Psoas muscle (tissue), 8 donors: ENCODE measurements at places on chromosomes 13 and 19. TPM values are rescaled to one million over a fixed set of nuclear protein-coding genes. Genes with fewer than 3 reads are reported as not detected.

GRCh38 chr13:79989217-79989661 lies 351.7 kb downstream of the SPRY2 start:
- DNase-seq = no peak

DNA sequence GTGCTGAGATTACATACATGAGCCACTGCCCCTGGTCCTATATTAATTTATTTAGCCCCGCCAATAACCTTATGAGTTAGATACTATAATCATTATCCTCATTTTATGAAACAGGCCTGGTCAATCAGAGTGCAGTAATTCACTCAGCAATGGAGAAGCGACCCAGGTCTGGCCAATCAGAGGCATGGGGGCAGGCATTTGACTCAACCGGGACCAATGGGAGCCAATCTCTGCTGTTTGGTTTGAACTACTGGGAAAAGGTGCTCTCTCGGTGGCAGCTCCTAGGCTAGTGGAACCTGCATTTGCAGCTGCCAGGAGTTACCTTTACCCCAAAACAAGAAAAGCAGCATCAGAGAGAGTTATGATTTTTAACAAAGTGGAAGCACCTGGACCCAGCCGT lies 6.6 kb downstream of the SIRT2 start:
- DNase-seq = no peak

GRCh38 chr13:100689191-100689590 lies 14.6 kb upstream of the TMTC4 start:
- DNase-seq = no peak

DNA sequence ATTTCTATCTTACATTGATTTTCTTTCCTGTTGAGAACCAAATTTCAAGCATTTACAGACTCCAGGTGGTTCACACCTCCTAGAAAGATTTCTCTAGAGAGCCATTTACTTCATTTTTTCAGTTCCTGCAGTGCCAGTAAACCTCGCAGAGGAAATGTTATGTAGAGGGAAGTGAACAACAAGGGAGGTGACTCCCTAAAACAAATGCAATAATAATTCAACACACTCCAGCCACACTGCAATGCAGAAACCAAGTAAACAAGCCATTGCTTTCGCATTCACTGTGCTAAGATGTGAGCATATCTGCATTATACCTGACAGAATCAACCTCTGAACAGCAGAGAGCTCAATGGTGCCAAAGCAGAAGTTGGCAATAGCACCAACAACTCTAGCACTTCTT lies 215.1 kb downstream of the RBM26 start:
- no peak for DNase-seq

GRCh38 chr13:106738186-106738678 lies 170.3 kb upstream of the ARGLU1 start:
- no peak for DNase-seq

GRCh38 chr19:47093841-47094240 lies 19.7 kb downstream of the ZC3H4 start:
- peak; percentile 67 for DNase-seq

DNA sequence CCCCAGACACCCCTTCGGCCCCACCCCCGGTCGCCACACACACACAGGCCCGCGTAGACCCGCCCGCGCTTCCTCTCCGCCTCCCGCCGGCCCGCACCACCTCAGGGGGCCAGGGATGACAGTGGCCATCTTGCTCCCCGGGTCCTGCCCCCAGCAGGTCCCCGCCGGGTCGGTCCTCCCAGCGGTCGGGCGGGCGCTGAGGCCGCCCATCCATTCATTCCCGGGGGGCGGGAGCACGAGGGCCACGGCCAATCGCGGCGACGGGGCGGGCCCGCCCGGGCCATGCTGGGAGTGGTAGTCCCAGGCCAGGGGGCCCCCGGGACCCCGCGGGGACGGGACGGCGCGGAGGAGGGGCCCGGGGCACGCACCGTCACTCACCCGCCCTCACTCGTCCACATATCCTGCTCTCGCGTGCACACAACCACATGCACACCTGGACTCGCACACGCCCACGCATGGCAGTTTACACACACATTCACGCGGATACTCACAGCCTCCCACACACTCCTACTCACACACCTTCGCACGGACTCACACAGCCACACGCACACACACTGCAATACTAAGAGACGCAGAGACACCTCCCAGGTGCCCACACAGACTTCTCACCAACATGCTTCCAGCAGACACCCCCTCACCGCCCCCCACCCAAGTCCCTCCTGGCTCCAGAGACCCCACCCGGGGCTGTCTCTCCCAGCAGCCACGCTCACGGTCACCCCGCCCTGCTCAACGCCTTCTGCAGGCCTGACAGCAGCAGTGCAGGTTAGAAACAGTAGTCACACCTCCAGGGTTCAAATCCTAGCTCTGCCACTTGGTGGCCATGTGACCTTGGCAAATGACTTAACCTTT lies at the start of gene DPF1:
DPF1 (minus strand) TSS at position 209 of the 849 bp plus-strand sequence; CDS start at position 129, 80 bp downstream.
- DNase-seq = no peak

DNA sequence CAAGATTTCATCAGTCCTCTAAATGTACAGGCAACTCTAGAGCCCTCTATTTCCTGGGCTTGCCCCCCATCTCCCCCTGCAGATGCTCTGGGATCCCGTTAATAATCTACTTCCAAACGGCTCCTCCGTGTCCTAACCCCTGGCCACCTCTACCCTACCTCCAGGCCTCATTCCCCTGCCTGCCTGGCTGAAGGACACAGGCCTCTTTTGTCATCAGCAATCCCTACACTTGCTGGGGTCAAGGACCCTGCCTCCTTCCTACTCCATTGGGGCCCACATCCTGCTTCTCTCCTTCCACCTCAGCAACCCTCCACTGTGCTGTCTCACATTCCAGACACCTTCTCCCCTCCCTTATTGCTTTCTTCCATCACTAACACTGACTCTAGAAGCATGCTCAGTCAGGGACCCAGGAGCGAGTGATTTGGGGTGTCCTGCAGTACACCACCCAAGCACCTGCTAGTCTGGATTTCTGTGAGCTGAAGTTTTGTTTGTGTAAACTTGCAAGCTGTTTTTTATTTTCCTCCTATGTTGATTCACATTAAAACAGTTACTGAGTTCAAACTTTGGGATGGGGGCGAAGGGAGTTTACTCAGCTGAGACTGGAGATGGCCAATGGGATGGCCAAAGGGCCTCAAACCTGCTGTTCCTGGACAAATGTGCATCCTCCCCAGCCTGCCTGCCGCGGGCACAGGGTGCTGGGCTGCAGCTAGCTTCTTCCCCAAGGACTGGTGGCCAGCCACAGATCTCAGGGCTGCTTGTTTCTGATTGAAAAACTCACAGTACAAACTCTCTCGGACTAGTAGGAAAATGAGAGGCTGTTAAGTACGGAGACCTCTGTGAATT lies 314.7 kb downstream of the FOXO1 start:
- DNase-seq = no peak

- peak; percentile 66 for DNase-seq
These were observed 2.4 kb downstream of the KANK2 start for GRCh38 chr19:11194656-11195558.

GRCh38 chr19:16338470-16339360 lies 14.1 kb downstream of the KLF2 start:
- no peak for DNase-seq

- no peak for DNase-seq
These were observed 20.6 kb downstream of the OR10H3 start for GRCh38 chr19:15758379-15758778.

DNA sequence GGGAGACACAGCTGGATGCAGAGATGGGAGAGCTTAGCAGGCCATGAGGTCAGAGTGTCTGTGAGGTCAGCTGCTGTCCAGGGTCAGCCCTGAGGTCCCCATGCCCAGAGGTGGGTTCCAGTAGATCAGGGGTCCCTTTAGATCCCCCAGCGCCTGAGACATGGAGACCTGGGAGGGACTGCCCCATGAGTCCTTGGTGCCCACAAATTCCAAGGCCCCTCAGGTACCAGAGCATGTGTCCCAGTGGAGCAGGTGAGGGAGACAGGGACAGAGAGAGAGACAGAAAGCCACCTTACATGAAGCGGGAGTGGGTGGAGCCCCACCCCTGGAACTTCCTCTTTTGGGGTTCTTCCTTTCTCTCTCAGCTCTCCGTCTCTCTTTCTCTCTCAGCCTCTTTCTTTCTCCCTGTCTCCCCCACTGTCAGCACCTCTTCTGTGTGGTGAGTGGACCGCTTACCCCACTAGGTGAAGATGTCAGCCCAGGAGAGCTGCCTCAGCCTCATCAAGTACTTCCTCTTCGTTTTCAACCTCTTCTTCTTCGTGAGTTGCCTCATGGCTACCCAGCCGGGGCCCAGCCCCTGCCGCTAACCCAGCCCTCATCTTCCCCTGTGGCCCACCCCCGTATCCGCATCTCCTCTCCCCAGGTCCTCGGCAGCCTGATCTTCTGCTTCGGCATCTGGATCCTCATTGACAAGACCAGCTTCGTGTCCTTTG lies at the start of gene CD37:
CD37 (plus strand) TSS at position 336 of the 713 bp plus-strand sequence; CDS start at position 471, 135 bp downstream.
- DNase-seq = no peak

GRCh38 chr19:51145916-51146493 lies 3.9 kb downstream of the SIGLEC7 start:
- no peak for DNase-seq

- peak; percentile 57 for DNase-seq
These were observed 77.9 kb downstream of the GNG7 start for GRCh38 chr19:2624537-2625091.

The SH3GL1 gene
- total RNA-seq = 19.9 TPM

The CEP89 gene
- total RNA-seq = 9.8 TPM

The CGB7 gene
- 0.20 TPM for total RNA-seq

The MISP gene
- 0.08 TPM for total RNA-seq

The C13orf42 gene
- not detected for total RNA-seq

The SELENOV gene
- not detected for total RNA-seq

The CABP5 gene
- 0.18 TPM for total RNA-seq
